ENCODE measurements at places on chromosomes 4 and X.

DNA sequence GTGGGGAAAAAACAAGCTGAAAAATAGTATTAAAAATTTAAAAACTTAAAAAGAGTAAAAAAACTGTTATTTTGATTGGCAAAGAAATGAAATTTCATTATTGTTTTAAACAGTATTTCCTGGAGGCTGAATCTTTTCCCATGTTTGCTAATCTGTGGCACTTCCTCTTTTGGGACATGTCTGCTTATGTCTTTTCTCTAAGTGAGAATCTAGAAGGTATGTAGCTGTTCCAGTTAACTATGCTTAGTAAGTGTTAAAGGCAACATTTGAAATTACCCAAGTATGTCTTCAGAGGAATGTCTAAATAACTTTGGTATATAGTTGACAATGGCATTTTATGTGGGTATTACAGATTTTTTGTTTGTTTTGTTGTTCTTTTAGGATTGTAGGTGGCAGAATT is 81.6 kb upstream of the TBC1D9 start:
- no peak for DNase-seq

DNA sequence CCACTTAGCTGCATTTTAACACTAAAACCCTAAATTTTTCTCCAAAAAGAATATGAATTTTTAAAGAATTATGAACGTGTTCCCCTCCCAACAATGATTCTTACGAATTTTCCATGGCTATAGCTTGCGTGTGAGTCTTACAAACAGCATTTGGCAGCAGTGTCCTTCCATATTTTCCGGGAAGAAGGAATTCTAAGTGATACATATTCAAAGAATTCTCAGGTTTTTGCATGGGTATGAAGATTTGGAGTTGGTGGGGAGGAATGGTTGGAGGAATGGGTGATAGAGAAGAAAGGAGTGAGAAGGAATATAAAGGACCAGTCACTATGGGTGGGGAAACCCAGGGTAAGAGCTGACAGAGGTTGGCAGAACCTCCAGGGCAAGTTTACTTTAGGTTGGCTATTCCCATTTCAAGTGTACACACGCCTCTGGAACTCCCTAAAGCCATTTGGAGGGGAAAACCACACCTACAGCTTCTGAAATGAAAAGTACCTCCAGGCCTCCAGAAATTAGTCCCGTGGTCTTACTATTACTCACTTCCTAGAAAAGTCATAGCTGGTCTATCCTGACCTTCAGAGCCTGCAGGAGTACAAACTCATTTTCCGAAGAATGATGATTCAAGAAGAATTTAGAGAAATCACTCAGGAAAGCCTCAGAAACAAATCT is 420.8 kb upstream of the DIPK2B start:
- DNase-seq, result no peak

- DNase-seq, result peak; percentile 2
Observed at GRCh38 chrX:30653415-30654131, at the start of gene GK. GK (plus strand) TSS chrX:30653423; CDS start chrX:30653538, 115 bp downstream.

- no peak for DNase-seq
Observed at GRCh38 chr4:108327642-108328382, 159.1 kb upstream of the LEF1 start.

DNA sequence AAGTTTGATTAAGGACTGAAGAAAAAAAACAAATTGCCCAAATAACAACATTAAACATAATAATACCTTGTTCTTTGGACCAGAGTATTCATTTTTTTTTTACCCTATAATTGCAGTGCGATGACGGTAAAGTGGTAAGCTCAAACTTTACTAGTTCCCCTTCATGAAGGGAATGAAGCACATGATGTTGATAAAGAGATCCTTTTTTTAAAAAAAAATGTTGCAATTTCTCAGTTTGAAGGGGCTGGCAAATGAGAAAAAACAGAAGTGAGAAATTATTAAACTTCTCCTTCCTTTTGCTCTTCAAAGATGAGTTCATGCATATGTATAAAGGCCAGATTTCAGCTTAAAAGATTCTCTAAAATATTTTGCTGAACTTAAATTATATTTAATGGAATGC is 231.7 kb downstream of the C4orf33 start:
- DNase-seq, result no peak

DNA sequence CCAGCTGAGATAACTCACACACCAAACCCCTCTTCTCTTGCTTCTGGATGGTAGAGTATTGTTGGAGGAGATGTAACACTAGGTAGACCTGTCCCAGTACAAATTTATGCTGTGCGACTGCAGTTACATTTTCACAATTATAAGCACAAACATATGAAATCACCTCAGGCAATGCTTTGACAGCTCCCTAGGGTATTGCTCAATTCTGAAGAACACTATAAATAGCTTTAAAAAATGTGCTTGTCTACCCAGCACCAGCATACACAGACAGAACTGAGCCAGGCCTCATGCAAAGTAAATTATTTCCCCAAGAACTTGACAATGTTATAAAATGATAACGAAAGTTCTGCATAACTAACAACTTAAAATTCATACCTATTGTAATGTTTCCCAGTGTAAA is 1999.1 kb upstream of the ADGRL3 start:
- DNase-seq, result no peak

GRCh38 chrX:109360301-109360700 is 121.6 kb downstream of the GUCY2F start:
- no peak for DNase-seq

GRCh38 chrX:132948648-132949260 is 9.7 kb downstream of the HS6ST2 start:
- no peak for DNase-seq

- no peak for DNase-seq
Observed at GRCh38 chr4:149902242-149902641, 86.6 kb upstream of the IQCM start.

- no peak for DNase-seq
Observed at GRCh38 chrX:9542761-9543111, 77.9 kb downstream of the TBL1X start.

DNA sequence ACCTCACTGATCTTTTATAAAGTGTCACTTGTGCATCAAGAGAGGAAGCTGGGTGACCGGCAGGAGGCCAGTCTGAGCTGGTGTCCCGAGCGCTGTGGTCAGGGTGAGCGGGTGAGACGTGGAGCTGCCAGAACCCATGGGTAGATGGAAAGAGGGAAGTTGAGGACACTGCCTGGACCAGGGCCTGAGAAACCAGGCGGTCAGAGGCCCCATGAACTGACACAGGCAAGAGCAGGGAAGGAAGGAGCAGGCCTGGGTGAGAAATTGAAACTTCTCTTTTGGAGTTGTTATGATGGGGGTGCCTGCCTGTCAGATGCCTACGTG is 192.6 kb downstream of the AFAP1 start:
- no peak for DNase-seq

All from stimulated activated CD8-positive, alpha-beta memory T cell treated with anti-CD3 and anti-CD28 coated beads, Interleukin-15, amount 100 ng/mL, for 4 hours (primary cell).